ENCODE measurements at places on chromosomes 6 and 20. TPM values are rescaled to one million over a fixed set of nuclear protein-coding genes. Genes with fewer than 3 reads are reported as not detected.

The PXT1 gene
- total RNA-seq = not detected

The CST3 gene
- 383 TPM for total RNA-seq

The SPDEF gene
- total RNA-seq = not detected

The APMAP gene
- 121 TPM for total RNA-seq

The HLA-B gene
- 301 TPM for total RNA-seq

The CNKSR3 gene
- 10.8 TPM for total RNA-seq

The CALHM4 gene
- not detected for total RNA-seq

The CITED2 gene
- 74.3 TPM for total RNA-seq

The SGK2 gene
- not detected for total RNA-seq

The PPP1R16B gene
- total RNA-seq = under 0.01 TPM

The DSP gene
- 0.44 TPM for total RNA-seq

The HSPA12B gene
- 5.1 TPM for total RNA-seq

The MCCD1 gene
- total RNA-seq = not detected

The OOEP gene
- total RNA-seq = not detected

The CD83 gene
- total RNA-seq = 4.5 TPM

The TRAPPC3L gene
- total RNA-seq = 0.15 TPM

The ZFP57 gene
- total RNA-seq = 0.17 TPM

The CST5 gene
- not detected for total RNA-seq

The CENPW gene
- total RNA-seq = 2.3 TPM

The SCRT2 gene
- total RNA-seq = not detected

The CYP39A1 gene
- total RNA-seq = 1.3 TPM

The NOTCH4 gene
- 1.3 TPM for total RNA-seq

The MOCS1 gene
- total RNA-seq = 17.9 TPM

The SPATS1 gene
- total RNA-seq = not detected

The KCNB1 gene
- total RNA-seq = not detected

The SYCP2 gene
- 0.50 TPM for total RNA-seq

The SOBP gene
- 8.8 TPM for total RNA-seq

The PHACTR1 gene
- 2.3 TPM for total RNA-seq

The GINM1 gene
- total RNA-seq = 56.6 TPM

The SLC44A4 gene
- total RNA-seq = not detected

The KCNK16 gene
- not detected for total RNA-seq

The CLDN20 gene
- total RNA-seq = not detected
